ENCODE measurements at places on chromosomes 5 and 9. TPM values are rescaled to one million over a fixed set of nuclear protein-coding genes. Genes with fewer than 3 reads are reported as not detected.

DNA sequence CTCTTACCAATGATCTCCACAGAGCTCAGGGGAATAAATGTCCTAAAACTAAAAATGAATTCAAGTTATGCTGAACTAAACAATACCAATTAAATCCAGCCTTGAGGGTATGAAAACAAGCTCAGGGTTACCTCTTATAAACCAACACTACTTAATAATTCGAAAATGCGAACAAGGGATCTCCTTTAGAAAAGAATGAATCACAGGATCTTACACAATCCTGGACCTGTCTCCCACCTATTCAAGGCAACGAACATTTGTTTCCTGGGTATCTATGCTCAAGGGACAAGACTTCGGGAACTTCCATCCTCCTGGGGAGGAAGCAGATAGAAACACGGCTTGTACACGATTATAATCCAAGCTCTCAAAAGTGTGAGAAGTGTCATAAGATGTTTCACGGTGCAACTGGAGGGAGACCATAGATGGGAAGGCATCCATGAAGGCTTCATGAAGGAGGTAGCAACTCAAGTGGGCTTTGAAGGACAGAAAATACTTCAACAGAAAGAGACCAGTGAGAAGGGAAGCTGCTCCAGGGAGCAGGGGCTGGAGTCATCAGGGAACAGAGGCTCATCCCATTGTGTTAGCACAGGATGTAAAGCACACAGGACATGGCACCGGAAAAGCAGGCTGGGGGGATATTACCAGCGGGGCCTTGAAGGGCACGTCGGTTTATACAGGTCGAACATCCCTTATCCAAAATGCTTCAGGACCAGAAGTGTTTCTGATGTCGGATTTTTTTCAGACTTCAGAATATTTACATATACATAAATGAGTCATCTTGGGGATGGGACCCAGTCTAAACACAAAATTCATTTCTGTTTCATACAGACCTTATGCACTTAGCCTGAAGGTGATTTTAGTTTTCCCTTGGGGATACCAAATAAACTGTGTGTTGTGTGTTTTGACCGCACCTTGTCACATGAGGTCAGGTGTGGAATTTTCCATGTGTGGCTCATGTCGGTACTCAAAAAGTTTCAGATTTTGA is 87.4 kb downstream of the TLE1 start:
- DNase-seq = no peak

FBLL1 gene
- total RNA-seq = 0.54 TPM

DNA sequence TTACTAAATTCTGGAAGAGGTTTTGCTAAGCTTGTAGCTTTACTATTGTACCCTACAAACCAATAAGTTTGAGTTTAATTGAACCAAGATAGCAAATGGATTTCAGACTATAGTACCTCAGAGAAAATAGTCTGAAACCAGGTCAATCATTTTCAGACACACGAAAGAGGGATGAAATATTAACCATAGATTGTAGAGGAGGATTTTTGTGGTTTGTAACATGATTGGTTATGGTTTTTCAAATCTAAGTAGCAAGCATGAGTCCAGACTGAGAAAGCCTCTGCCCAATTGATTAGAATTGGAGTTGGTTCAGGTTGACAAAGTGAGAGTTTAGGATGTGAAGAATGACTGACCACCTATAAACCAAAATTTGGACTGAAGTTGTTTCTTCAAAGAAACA is 562.7 kb upstream of the DMAC1 start:
- no peak for DNase-seq

DNA sequence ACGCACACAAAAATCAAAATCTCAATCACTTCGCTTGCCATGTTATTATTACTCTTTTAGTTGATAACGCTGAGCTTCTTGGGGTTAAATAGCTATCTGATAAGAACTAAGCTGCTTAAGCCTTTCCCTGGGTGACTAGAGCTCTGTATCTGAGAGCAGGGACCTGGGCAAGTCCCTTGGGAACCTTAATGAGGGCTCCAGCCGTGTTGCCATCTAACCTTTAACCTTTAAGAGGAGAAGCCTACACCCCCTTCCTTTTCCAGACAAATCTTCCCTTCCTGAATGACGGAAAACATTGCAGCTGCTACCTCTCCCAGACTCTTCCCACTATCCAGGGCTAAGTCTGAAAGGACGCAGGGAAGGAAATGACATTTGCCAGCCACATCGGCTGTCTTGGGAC is 216.5 kb upstream of the RAI14 start:
- no peak for DNase-seq

GRCh38 chr5:158390577-158390976 is 531.6 kb upstream of the CLINT1 start:
- no peak for DNase-seq

DNA sequence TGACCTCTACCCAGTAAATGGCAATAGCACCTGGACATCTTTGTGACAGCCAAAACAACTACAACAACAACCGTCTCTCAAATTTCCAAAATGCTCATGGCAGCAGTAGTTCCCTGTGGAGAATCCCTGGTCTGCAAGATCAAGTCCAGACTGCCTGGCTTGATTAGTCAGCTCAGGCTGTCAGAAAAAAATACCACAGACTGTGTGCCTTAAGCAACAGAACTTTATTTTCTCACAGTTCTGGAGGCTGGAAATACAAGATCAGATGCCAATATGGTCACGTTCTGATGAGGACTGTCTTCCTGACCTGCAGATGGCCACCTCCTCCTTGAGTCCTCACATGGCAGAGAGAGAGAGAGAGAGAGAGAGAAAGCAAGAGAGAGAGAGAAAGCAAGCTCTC is 52.3 kb upstream of the MOCS2 start:
- DNase-seq = no peak

DNA sequence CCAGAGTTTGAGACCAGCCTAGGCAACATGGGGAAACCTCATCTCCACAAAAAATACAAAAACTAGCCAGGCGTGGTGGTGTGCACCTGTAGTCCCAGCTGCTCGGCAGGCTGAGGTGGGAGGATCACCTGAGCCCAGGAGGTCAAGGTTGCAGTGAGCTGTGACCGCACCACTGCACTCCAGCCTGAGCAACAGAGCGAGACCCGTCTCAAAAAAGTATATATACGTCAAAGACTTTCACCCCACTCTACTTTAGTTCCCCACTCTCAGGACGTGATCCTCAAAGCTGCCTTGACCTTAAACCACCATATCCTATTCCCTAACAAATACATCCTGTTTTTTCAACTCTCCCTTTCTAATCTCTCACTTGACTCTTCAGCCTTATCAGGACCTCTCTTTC is 41.0 kb downstream of the PCDHGC5 start:
- DNase-seq = no peak

GRXCR2 gene
- total RNA-seq = not detected

GRCh38 chr5:171625646-171626045 is 160.0 kb upstream of the SMIM23 start:
- no peak for DNase-seq

TMC1 gene
- not detected for total RNA-seq

DNA sequence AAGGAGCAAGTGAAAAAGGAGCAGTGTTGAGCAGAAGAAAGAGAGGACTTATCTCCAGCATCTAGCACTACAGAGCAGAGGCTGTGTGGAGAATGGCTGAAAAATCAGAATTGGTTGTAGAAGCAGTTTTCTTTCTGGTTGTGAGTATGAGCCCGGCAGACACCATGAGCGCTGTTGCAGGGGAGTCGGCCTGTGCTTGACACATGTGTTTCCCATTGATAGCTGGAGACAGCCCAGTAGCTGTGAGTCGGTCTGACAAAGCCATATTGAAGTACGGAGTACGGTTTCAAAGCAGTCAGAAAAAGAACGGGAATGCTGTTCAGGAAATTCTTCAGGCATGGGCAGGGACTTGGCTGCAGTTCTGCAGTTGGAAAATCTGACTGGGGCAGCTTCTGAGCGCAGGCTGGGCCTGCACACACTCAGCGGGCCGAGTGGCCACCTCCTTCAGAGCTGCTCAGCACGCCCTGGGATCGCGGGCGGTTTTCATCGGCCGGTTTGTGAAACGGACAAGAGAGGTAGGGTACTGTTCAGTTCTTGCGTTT is at the start of gene SGCD:
Gene SGCD (plus strand): TSS at position 447 of the 542 bp plus-strand sequence.
- no peak for DNase-seq

DNA sequence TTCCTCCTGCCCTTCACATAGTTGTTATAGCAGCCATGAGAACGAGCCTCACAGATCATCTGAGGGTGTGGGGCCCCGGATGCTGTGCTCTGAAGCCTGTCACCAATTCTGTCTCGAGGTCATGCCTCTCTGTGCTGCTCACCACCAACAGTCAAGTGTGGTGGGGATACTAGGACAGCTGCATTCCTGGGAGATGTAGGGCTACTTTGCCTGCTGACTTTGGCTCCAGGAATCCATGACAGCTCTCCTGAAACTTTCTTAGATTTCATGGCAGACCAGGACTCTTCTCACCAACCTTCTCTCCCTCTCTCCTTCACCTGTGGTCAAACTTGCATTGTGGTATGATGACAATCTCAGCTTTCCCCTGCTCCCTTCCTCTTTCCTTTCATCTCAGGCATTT is 395.9 kb downstream of the PSAT1 start:
- no peak for DNase-seq

DNA sequence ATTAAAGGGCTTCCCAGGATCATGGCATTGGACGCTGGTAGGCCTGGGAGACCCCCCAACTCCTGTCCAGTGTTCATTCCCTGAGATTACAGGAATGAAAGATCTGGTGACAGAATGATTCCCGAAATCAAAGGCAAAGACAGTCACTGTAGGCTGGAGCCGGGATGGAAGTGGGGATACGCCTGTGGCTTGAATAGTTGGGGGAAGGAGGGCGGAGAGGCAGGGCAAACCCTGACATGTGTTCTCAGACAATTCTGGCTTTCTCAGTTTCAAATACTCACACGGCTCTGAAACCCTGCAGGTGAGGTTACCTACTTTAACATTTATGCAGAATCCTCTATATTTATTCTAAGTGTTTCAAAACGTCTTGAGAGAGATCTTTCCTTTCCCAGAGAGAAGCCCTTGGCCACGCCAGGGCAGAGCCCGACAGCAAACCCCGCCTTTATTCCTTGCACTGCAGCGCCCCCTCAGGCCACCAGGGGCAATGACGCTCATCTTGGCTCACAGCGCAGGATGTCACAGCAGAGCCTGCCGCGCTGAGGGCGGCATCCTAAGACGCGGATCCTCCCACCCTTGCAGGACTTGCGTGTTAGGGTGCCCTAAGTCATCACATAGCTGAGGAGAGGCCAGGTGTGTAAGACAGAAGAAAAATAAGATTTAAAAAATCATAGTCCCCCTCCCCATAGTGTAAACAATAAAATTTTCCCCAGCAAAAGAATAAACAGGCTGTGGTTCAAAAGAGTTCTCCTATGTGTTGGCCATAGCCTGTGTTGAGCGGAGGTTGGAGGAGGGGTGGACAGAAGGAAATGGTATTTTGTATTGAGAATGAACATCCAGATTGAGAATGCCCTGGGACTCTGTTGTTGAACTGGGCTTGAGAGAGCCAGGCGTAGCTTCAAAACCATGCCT is 284.5 kb downstream of the NTRK2 start:
- DNase-seq = peak; percentile 73

DNA sequence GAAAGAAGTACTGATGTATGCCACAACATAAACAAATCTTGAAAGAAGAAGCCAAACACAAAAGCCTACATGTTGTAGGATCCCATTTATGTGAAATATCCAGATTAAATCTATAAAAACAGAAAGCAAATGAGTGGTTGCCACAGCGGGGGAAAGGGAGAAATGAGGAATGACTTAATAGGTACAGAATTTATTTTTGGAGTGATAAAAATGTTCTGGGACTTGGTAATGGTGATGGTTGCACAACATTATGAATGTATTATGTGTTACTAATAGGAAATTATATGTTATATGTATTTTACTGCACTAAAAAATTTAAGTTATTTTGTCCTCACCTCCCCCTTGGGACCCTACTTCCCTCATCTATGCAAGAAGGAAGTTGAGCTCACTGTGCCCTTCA is 16.4 kb upstream of the TTC1 start:
- no peak for DNase-seq

SLC22A4 gene
- total RNA-seq = 7.3 TPM

GRCh38 chr9:137355761-137356365 is 53.8 kb upstream of the NRARP start:
- DNase-seq = no peak
